NCI-H446 treated with DMSO at 0.1 percent for 48 hours (cell line): ENCODE measurements at places on chromosomes 3 and 15.

DNA sequence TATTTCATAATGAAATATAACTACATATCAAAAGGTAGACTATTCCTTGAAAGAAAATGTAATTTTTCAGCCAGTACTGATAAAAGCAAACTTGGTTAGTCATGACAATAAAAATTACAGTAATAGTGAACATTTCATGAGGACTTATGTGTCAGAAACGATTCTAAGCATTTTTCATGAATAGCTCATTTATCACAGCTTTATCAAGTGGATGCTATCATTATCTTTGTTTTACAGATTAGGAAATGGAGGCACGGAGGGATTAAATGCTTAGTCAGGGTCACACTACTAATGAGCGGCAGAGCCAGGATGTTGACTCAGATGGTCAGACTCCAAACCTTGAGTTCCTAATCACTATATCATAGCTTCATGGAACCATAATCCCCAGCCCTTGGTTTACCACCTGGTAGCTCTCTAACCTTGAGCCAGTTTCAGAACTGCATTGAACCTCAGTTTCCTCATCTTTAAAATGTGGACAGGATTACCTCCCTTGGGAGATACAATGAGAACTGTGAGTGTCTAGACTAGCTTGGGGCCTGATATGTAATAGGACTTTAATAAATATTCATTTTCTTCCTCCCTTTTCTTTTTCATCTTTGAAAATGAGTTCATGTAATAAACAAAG lies 85.4 kb downstream of the TNIK start:
- DNase-seq: no peak

DNA sequence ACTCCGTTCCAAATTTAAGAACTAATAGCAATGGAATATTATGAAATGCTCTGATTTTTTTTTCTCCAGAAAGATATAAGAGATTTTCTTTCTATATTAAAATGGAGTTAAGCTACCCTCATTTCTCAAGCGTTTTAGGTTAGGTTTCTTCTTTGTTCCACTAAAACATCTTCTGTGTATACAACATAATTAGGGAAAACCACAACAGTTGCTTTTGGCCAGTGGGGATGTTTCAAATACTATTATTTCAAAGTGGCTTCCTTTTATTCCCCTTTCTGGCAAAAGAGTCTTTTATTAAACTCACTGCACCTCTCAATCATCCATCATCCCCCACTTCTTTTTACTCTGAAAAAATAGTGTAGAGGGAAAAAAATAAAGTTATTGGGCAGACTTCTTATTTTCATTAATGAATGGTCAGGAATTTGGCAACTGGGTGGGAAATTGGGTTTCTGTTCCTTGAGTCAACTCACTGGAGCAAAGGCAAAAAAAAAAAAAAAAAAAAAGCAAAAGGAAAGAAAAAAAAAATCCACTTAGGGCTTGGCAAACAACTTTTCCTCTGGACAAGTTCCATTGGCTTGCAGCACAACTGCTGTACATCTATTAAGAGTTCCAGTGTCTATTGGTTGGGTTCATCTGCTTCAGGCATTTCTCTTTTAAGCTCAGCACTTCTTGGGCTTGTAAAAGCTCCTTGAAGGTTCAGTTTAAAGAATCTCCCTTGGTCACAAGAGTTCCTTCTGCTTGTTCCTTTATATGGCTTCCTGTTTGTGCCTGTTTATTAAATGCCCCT lies 963.4 kb downstream of the ROBO1 start:
- DNase-seq: peak; percentile 67

DNA sequence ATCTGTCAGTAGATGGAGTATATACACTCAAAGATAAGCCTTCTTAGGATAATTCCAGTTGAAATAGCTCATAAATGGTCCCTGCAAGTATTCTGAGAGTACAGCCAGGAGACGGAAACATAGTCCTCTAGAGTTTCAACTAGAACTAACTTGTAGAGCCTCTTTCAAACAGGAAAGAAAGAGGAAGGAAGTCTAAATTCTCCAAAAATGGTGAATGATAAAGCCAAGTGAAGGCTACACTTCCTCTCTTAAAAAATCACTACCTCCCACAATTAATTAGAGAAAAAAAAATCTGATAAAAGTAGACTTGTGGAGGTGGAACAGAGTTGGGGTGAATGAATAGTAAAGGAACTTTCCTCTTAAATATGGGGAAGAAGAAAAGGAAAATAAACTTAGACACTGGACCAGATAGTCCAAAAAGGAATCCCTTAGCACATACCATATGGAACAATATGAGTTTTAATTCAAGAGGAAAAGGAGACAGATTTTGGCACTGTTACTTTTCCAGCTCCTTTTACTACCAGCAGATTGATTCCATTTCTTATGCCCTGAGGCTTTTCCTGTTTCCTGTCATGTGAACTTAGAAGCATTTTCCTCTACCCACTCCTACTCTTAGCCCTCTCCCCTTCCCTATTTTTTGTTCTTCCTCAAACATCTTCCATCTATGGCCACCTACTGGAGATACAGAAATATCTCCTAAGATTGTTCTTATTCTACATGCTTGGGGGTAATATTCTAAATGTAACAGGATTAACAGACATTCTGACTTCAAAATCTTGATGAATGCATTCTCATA lies 207.6 kb downstream of the CHST2 start:
- no peak for DNase-seq

GRCh38 chr3:115445559-115445958 lies 177.8 kb upstream of the GAP43 start:
- DNase-seq: no peak

GRCh38 chr3:128993461-128994172 lies at the start of gene CFAP92:
Gene CFAP92, minus strand, starts transcription at chr3:128994076. Its CDS starts 772 bp downstream, at chr3:128993304.
- DNase-seq: no peak

- no peak for DNase-seq
Measured at GRCh38 chr3:177833332-177833731, 636.0 kb upstream of the TBL1XR1 start.

DNA sequence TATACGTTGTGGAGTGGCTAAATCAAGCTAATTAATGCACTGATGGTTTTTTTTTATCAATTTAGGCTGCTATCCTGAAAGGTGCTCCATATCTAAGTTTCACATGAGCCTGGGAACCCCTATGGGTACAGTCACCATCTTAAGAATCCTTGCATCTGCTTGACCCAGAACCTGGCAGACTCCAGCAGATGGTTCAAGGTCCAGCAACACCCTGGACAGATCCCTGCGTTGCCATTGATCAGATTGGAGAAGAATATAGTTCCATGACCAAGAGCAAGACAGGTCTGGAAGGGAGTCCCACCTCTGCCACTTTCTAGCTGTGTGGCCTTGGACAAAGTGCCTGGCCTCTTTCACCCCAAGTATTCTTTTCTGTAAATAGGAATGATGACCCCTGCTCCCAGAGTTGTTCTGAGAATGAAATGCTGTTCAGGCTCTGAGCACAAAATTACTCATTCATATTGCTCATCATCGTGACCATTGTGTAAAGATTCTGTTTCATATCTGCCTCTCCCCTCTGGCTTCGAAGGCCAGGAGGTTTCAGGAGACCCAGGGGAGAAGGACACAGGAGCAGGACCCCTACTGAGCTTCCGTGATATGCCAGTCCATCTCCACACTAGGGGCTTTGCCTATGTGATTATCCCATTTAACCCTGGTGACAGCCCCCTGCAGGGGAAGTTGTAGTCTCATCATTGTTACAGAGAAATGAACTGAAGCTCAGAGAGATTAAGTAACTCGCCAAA lies 30.0 kb upstream of the TSEN2 start:
- DNase-seq: no peak

GRCh38 chr3:170205302-170205701 lies 16.9 kb upstream of the PRKCI start:
- no peak for DNase-seq

GRCh38 chr3:111735243-111735758 lies 123.8 kb upstream of the PHLDB2 start:
- no peak for DNase-seq

GRCh38 chr15:34472947-34473346 lies 35.3 kb upstream of the GOLGA8A start:
- no peak for DNase-seq

DNA sequence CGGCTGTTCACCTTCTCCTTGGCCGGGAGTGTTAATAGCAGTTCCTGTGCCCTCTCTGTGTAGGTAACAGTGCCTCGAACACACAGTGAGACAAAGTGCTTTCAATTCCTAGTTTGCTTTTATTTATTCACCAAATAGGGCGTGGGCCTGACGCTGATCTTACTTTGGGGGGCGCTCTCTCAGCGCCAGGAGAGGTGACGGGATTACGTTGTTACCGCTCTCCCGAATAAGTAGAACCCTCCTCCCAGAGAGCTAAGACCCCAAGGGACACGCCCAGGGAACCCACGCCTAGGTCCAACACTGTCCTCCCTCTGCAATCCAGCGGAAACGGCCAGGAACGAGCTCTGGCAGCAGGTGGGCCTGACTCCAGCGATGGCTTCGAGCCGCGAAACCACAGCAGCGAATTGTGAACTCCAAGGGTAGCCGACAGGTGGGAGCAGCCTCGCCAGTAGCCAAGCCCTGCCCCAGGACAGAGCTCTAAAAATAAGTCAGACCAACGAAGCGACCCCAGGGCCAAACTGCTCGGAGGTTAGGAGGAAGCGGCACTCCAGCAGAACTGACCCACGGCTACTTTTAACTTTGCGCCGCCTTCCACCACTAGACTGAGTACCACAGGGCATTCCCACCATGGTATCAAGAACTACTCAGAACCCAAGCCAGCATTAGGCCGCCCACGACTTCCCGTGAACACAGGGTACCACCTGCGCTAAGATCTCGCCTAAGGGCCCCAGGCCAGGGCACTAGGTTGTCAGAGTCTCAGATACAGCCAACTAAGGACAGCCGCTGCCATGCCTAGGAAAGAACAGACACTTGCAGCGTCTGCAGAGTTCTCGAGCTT lies 1.6 kb upstream of the SIN3A start:
- DNase-seq: no peak

DNA sequence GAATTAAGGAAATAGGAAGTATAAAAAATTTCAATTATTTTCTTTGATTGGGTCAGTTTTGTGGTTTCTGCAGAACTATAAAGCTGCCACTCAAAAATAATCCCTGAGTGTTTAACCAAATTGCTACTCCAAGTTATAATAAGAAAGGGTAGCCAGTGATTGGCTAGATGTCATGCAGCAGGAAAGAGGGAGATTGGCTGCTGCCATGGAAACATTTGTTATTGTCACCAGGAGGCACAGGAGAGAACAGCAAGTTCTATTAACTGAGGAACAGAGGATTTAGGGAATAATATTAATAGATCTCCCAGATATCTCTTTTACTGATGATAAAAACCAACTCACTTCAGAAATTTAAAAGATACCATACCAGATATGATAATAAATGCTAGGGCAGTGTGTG lies 42.6 kb downstream of the CLDN1 start:
- DNase-seq: no peak

DNA sequence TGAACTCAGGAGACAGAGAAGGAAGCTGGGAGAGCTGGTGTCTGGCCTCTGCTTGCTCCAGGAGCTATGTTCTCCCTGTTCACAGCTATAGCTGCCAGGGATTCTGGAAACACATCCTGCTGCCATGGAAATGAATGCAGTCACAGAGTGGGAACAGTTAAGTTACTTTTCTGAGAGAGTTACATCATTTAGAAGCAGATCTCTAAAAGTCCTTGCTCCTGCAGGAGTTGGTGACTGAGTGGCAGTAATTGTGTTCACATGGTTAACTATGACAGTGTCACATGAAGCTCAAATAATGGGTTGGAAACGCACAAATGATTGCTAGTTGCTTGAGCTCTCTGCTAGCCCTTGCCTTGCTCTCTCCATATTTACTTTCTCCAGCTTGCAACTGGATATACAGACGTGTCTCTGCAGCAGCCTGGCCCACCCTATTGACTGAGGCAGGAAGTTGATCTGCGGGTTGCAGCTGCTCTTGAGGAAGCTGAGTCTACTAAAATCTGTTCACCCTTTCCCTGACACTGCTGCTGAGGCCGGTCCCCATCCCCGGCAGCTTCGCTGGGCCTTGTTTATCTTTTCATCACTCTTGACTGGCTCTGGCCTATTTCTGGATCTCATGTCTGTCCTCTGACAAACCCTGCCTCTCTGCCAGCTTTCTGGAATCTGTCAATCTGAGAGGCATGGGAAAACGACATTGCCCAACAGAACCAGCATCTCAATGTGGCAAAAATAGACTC lies 16.7 kb upstream of the ISLR start:
- DNase-seq: peak; percentile 15

DNA sequence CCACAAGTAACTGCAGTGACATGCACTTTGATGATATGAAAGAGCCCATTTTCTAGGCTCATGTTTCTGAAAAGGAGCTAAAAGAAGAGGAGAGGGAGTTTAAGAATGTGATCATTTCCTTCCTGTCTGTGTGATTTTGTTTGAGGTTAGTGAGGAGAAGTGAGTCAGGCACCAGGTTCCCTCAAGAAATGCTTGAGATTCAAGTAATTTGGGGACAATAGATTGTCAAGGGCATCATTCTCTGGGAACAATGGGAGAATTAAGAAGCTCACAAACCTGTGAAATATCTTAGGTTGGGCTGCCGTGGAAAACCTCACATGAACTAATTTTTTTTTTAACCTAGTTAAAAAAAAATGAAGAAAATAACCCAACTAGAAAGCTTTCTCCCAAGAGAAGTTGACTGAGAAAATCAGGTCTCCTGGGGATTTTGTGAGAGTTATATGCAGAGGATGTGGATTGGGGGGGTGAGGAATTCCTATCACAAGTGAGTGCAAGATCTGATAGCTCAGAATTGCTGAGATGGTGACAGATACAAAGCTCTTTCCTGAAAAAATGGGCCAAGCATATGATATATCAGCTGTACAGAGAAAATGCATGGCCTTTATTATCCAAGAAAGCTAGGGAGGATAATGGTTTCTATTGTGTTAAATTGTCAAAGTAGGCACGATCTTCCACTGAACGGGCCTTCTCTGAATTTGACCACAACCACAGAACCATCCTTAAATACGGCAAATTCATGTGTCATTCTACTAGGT lies 203.3 kb downstream of the FEZF2 start:
- no peak for DNase-seq

GRCh38 chr3:66396161-66396760 lies 104.6 kb downstream of the LRIG1 start:
- DNase-seq: no peak

DNA sequence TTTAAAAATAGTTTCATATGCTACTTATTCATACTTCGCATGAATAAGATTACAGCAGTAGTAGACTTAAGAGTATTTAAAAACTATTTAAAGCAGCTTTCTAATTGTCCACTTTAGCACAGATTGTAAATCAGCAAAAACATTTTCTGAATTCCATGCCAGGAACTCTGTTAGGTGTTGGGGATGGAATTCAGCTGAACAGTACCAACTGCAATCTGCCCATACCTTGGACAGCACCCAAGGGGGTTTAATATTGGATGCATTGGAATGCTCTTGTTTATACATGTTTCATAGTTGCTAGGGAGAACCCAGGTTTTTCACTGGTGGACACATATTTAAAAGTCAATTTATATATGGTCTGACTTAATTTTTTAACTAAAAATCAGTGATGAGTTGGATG lies 74.8 kb downstream of the PPM1L start:
- DNase-seq: no peak

DNA sequence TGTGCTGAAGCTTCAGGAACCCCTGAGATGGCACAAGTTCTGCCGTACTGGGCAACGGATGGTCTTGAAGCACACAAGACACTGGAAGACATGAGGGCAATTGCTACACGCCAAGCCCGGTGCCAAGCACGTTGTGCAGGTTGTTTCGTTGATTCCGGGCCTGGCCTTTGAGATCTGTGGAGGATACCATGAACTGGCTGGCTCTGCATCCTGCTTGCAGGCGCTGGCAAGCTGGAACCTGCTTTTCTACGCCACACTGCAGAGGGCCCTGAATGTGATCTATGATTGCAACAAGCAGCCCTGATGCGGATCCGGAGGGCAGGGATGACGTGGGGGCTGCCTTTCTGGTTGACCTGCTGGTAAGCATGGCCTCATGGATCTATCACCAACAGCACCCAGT lies 262.5 kb upstream of the ATP10A start:
- no peak for DNase-seq

GRCh38 chr15:68413363-68414205 lies 18.4 kb downstream of the ITGA11 start:
- DNase-seq: no peak
